ENCODE measurements at places on chromosomes 13 and 19.

- no peak for DNase-seq
These were observed 111.6 kb upstream of the OBI1 start for GRCh38 chr13:78770601-78771000.

GRCh38 chr13:56907766-56908165 lies 233.0 kb upstream of the PRR20A start:
- no peak for DNase-seq

DNA sequence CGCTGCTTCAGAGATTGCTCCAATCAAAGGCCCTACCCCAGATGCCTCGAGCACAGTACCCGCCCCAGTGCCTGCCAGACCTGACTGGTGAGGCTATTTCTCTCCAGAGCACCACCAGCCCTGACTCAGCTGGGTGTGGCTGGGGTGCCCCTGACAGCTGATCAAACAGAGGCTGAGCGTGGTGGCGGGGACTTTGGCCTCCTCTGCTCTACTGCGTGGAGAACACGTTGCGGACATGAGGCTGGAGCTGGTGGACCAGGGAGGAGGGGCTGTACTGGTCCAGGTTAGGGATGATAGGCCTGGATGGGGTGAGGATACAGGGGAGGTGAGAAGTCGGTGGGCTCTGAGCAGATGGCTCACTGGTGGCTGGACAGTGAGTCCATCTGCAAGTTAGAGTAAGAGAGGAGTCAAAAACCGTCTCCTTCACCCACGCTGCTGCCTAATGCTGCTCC lies 3.5 kb upstream of the DOCK6 start:
- DNase-seq: no peak

DNA sequence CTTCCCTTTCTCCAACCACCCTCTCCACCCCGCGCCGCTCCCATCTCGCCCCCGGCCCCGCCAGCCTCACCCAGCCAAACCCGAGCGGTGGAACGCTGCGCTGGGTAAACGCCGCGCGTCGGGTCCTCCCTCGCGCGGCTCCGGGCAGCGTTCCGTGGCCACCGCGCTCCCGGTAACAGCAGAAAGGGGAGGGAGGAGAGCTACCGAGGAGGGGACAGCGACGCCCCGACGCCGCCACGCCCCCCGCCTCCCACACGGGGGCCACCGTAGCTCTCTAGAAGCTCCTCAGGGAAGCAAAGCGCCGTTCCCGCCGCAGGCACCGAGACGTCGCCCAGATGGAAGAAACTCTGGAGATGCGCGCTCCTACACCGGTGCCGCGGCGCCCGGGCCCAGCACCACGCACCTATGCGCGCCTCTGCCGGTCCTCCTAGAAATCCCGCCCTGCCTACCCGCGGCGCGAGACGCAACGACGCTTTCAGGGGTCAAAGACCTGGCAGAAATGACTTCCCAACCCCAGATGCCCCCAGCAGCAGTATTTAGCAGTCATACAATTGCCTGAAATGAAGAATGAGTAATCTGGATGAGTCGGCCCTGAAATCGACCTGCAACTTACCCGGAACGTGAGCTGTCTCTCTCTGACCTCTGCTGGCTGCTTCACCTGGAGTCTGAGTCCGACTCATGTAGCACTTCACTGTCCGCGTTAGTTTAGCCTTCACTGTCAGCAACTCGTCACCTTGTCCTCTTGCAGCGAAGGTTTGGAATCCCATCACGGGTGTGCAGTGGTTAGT lies at the start of gene RUBCNL:
Gene RUBCNL, minus strand, starts transcription at position 189 of the 788 bp plus-strand sequence. CDS start 14,777 bp downstream, outside the sequence.
- DNase-seq: no peak

GRCh38 chr19:57288373-57288772 lies 8.1 kb downstream of the ZNF460 start:
- DNase-seq: no peak

GRCh38 chr19:5339198-5339949 lies 1.2 kb downstream of the PTPRS start:
- DNase-seq: no peak

DNA sequence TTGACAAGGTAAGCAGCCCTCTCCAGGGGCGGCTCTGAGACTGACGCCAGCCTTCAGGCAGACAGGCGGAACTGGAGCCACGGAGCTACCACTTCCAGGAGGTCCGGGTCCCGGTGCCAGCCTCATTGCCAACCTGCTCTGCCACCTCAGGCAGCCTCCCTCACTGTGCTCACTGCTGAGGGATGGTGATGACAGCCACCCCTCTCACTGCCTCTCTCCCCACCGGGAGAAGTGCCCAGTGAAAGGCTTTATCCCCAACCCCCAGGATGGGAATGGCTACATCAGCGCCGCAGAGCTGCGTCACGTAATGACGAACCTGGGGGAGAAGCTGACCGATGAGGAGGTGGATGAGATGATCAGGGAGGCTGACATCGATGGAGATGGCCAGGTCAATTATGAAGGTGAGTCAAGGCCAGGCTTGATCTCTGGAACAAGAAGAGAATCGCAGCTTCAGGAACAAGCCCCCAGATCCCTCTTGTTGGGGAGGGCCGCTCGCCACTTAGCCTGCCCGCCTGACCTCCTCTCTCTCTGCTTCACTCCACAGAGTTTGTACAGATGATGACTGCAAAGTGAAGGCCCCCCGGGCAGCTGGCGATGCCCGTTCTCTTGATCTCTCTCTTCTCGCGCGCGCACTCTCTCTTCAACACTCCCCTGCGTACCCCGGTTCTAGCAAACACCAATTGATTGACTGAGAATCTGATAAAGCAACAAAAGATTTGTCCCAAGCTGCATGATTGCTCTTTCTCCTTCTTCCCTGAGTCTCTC lies 7.6 kb downstream of the CALM3 start:
- DNase-seq: no peak

DNA sequence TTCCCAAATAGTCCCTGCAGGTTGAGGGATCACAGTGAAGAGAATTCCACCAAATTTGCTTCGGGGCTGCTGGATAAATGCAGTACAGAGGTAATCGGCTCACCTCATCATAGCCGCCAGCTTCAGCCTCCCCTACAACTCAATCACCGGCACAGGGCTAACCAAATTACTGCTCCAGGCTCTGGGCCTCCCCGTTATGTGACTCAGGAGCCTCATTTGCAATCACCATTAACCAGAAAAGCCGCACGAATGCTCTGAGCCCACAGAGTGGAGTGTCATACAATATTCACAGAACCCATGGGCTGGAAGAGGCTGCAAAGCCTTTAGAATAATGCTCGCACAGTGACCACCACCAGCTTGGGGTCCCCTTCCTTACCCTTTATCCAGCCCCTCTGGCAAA lies 4.9 kb downstream of the SIAH3 start:
- no peak for DNase-seq

DNA sequence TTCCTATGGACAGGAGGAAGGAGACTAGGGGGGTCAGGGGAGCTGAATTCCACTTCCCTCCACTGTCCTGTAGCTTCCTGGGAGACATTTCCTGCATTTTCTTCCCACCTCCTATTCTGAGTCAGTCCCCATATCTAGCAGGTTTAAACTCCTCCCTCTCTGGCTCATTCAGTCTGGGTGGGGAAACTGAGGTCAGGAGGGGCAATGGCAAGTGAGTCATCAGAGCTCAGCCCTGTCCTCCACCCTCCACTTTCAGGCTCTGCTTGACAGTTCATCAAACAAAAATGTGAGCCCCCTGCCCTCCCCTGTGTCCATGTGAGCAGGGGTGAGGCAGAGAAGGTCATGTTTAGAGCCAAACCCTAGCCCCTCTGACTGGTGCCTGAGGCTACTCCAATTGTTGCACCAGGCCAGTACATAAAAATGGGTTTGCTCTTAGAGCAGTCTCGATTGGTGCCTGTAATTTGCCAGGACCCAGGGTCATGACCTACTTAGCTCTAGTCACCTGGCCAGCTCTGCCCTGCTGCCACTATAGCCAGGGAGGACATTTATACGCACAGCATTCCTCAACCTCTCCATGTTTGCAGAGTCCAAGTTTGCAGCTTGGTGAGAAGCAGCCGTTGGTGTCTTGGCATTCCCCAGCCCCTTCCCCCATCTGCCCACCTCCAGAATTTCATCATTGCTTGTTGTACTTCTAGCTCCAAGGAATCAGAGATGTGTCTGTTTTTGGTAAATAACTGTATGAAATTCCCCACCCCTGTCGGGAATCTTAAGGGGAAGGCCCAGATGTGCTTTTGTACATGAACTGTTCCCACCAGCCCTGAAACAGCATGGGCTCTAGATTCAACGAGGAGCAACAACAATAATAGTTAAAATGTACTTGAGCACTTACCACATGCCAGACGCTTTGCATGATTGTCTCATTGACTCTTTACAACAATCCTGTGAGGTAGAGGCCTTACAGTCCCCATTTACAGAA lies 20.7 kb downstream of the SAMD4B start:
- DNase-seq: no peak

DNA sequence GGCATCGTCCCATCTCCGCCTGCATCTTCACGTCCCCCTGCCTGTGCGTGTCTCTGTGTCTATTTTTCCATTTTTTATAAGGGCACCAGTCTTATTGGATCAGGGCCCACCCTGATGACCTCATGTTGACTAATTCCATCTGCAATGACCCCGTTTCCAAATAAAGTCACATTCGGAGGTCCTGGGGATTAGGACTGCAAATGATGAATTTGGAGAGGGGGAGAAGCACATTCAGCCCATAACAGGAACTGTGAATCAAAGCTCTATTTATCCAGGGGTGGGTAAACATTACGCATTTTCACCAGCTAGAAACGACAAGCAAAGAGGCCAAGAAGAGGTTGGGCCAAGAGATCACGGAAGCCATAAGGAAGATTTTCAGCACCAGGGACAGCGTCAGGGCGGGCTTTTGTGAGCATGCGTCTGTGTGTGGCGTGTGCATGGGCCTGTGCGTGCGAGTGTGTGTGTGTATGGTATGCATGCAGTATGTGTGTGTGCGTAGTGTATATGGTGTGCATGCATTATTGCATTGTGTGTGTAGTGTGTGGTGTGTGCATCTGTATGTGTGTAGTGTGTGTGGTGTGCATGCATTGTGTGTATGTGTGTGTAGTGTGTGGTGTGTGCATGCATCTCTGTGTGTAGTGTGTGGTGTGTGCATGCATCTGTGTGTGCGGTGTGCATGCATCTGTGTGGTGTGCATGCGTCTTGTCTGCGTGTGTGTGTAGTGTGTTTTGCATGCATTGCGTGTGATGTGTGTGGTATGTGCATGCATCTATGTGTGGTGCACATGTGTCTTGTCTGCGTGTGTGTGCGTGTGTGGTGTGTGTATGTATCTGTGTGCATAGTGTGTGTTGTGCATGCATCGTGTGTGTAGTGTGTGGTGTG lies 19.6 kb downstream of the CELF5 start:
- no peak for DNase-seq

DNA sequence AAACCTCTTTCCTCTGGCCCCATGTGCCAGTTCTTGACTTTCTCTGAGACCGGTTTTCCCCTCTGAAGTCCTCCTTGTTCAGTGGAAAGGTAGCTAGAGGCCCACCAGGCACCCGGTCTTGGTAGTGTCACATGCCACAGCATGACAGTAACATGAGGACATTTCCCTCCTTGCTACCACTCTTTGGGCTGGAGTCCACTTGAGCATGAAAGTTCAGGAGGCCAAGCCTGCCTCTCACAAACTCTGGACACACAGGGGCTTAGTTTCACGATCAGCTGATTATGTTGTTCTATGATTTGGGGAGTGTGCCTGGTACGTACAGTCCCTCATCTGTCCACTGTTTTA lies 45.6 kb downstream of the NFIX start:
- no peak for DNase-seq

DNA sequence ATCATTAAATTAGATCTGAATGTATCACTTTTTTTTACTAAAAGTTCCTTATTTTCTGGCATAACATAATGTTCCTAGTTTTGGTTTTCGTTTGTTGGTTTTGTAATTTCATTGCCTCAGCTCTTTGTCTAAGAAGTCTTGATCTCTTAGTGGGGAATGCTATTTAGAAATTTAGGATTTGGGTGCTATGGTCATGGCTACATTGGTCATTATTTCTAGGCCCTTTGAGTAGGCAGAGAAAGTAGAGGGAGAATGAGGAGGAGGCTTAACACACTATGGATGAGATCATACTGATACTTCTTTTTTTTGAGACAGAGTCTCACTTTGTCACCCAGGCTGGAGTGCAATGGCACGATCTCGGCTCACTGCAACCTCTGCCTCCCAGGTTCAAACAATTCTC lies 41.8 kb downstream of the PIBF1 start:
- no peak for DNase-seq

- DNase-seq: no peak
These were observed 841 bp upstream of the ZNF223 start for GRCh38 chr19:44050740-44051649.

DNA sequence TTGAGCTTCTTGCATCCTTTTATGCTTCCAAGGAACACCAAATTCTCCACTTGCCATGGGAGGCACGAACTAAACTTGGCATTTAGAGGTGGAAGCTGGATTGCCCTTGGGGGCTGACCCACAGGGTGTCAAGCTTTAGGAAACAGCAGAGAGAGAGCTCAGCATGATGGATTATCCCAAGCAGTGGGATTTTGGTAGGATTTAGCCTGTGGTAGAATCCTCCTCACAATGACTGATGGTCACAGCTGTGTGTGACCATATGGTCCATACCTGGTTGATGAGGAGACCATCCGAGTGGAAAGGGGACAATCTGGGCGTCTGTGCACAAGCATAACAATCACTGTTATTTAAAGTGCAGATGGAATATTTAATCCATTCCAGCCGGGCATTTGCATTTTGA lies 40.1 kb upstream of the PSG9 start:
- DNase-seq: no peak

DNA sequence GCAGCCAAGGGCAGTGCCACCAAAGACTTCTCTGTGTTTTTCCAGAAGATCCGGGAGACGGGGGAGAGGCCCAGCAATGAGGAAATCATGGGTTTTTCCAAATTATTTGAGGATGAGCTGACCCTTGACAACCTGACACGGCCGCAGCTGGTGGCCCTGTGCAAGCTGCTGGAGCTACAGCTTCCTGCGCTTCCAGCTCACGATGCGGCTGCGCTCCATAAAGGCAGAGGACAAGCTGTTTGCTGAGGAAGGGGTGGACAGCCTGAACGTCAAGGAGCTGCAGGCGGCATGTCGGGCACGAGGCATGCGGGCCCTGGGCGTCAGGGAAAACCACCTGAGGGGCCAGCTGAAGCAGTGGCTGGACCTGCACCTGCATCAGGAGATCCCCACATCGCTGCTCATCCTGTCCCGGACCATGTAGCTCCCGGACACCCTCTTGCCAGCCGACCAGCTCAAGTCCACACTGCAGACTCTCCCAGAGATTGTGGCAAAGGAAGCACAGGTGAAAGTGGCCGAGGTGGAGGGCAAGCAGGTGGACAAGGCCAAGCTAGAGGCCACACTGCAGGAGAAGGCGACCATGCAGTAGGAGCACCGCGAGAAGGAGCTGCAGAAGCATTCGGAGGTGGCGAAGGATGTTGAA lies 11.7 kb downstream of the ZSCAN1 start:
- no peak for DNase-seq

GRCh38 chr13:76703621-76704288 lies 182.4 kb downstream of the KCTD12 start:
- no peak for DNase-seq

GRCh38 chr19:35845215-35846037 lies 6.9 kb downstream of the NPHS1 start:
- no peak for DNase-seq

GRCh38 chr13:43773602-43774001 lies 13.2 kb downstream of the ENOX1 start:
- no peak for DNase-seq

- no peak for DNase-seq
These were observed 680 bp downstream of the LIG4 start for GRCh38 chr13:108214441-108215271.

- DNase-seq: no peak
These were observed 2.2 kb downstream of the ZNF787 start for GRCh38 chr19:56118666-56119581.

Data from vagina (tissue), 2 donors.